ENCODE measurements at places on chromosomes 6 and 20.
A peak's percentile ranks its signal among the peaks of the same experiment; 100 is the strongest.

GRCh38 chr6:135145063-135145800 is 35.9 kb upstream of the MYB start:
- no peak for DNase-seq

GRCh38 chr20:18190338-18191233 is 52.9 kb downstream of the KAT14 start:
- DNase-seq, result no peak

DNA sequence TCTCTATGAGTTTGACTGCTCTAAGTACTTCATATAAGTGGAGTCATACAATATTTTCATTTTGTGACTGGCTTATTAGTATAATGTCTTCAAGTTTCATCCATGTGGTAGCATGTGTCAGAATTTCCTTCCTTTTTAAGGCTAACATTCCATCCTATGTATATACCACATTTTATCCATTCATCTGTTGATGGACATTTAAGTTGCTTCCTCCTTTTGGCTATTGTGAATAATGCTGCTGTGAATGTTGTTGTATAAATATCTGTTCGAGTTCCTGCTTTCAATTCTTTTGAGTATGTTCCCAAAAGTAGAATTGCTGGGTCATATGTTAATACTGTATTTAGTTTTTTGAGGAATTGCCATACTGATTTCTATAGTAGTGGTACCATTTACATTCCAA is 79.5 kb downstream of the PTPRA start:
- DNase-seq, result no peak

DNA sequence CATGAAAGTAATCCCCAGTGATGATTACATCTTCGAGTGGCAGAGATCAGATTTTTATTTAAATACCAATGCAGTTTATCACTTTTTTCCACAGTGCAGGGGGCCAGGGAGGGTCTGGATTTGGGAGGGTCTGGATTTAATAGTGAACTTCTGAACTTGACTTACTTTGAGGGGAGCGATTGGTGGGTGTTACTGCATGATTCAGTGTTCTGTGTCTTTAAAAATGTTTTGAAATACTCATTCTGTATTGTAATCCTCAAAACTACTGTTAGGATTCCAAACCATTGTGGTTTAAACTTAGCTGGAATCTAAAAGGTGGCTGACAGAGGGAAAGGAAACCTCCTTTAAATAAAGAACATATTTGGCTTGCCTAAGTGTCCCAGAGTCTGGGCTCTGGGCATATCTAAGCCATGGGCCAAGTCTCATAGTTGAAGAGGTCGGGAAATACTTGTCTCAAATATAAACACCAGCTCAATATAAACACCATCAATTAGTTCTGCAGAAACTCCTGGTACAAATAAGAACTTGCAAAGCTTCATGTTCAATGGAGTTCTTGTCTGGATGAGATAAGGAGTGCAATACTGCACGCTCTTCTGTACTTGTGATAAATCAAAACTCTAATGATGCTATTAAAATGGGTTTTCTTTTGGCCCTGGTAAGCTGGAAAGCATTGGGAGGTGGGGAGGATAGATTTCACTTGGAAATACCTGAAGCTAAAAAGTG is 14.4 kb downstream of the JARID2 start:
- DNase-seq, result no peak

DNA sequence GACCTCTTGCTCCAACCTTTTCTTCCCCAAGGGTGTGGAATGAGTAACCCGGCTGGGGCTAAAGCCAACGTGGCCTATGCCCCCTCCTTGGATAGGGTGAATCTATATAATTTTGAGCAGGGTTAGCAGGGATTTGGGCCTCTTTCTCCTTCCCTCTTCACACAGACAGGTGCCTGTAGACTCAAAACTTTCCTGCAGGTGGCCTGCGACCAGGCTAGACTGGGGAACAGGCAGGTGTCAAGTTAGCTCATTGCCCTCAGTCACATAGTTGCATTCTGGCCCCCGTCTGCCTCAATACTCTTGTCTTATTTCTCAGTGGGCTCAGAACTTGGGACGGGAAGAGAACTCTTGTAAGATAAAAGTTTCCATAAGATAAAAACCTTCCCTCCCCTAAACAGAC is 243.0 kb downstream of the ATXN1 start:
- no peak for DNase-seq

DNA sequence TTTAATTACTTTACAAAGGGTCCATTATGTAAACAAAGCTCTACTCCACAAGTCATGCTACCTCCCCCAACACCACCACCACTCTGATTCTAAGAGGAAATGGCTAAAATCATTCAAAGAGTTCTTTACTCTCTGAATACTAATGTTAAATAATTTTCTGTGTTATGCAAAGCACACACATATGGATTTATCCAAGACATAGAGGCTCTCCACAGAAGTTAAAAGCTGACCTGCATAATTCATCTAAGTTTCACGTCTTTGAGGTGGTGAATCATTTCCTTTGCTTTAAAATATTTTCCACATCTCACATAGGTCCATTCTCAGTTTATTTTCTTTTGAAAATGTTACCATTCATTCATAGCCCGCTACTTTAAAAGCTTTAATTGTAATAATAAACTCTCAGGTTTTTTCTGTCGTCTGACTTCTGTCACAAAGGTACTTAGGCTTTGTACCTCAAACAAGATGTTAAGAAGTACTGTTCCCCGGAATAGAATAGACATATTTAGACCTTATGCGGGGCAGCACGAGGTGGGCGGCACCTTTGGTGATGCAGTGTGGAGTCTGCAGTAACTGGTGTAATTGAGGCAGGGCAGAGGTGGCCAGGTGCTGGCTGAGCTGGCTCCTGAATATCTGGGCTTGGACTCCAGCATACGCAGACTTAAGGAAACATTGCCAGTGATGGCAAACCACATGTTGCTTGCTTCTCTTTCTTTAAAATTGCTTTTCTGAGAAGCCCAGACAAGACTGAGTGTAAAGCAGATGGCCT is 55.8 kb downstream of the KIF6 start:
- no peak for DNase-seq

GRCh38 chr20:19775353-19776253 is 17.5 kb downstream of the RIN2 start:
- DNase-seq, result no peak

GRCh38 chr6:46947497-46947896 is 25.8 kb upstream of the ADGRF5 start:
- DNase-seq, result no peak

DNA sequence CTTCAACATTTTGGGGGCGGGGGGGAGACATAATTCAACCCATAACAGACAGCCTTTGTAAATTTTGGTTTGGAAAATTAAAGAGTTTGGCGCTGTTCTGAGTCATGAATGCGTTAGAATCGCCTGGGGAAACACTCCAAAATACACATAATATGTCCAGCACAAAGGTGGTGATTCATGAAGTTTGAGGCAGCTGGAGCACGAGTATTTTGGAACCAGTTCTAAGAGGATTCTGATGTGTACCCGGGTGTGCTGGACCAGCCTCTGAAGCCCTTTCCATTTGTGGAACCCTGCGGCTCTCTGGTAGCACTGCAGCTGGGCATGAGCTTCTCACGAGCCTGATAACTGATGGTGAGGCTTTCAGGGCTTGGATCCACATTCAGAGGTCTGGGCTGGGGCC is 4.7 kb downstream of the GMPR start:
- no peak for DNase-seq

- no peak for DNase-seq
Observed at GRCh38 chr6:91042656-91043055, 455.8 kb upstream of the MAP3K7 start.

GRCh38 chr20:51104960-51105920 is 82.3 kb upstream of the KCNG1 start:
- DNase-seq, result no peak

DNA sequence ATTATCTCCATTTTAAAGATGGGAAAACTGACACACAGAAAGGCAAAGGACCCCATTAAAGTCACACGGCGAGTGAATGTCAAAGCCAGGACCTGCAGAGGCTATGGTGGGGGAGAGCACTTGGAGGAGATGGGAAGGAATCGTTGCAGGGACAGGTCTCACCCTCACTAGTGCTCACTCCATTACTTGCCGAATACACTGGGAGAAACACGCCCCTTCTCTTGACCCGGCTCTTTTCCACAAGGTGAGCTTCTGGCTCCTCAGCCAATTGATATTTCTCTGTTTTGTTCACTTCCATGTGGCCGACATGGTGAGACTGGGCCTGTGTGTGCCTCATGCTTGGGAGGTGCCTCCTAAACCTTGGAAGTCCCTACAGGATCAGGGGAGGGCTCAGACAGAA is 117.8 kb upstream of the KCNG1 start:
- DNase-seq, result no peak

GRCh38 chr6:112193117-112193516 is 61.2 kb downstream of the LAMA4 start:
- DNase-seq, result no peak

- DNase-seq, result no peak
Observed at GRCh38 chr6:117381749-117382148, 44.0 kb downstream of the ROS1 start.

- DNase-seq, result no peak
Observed at GRCh38 chr6:140980265-140980887, 1152.3 kb upstream of the GJE1 start.

GRCh38 chr20:4512891-4513550 is 208.7 kb upstream of the PRND start:
- no peak for DNase-seq

DNA sequence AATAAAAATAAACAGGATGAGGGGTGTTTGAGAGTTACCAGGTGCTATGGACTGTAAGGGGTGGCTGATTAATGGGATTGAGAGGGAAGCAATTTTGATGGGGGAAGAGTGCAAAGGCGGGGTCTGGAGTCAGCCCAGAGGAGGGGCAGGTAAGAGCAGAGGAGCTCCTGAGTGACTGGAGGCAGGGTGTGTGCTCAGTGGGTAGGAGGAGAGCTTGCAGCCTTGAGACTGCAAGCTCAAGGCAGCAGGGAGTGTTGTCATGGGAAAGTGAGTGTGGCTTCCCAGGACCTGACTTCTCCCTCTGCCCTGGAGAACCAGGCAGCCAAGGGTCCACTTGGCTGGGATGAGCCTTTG is 54.2 kb downstream of the RAB44 start:
- no peak for DNase-seq

GRCh38 chr20:51616060-51616459 is 73.5 kb upstream of the NFATC2 start:
- no peak for DNase-seq

DNA sequence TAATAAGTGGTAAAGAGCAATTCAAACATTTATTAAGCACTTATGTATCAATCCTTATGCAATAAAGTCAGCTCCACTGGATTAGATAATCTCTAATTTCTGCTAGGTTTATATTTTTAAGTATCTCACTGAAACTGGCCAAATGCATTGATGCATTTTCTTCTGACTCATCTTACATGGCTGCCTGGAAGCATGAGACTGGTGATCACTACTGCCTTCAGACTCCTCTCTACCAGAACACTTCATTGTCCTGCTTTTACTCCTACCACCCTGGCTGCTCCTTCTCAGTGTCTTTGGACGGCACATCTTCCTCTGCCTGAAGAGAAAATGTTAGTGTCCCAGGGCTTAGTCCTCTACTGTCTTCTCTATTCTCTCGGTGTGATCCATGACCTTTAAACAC is 7.4 kb downstream of the CEP85L start:
- no peak for DNase-seq

DNA sequence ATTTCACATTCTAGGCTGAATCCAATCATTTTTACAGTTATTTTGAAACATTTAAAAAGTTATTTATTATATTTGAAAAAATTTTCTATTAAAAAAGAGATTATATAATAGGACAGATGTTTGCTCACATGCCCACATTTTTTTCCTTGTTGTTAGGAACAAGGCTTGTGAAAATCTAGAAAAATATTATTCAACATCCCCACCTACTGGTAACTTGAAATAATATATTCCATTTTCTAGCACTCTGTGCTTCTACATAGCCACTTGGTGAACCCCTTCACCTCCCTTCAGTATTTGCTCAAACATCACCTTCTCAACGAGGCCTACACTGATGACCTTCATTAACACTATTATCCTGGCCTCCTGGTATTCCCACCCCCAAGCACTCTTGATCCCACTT is 18.3 kb upstream of the GPRC6A start:
- peak; percentile 16 for DNase-seq

- DNase-seq, result no peak
Observed at GRCh38 chr20:31484001-31484400, 8.9 kb downstream of the REM1 start.

GRCh38 chr20:41031243-41031619 is 2.6 kb downstream of the TOP1 start:
- no peak for DNase-seq

DNA sequence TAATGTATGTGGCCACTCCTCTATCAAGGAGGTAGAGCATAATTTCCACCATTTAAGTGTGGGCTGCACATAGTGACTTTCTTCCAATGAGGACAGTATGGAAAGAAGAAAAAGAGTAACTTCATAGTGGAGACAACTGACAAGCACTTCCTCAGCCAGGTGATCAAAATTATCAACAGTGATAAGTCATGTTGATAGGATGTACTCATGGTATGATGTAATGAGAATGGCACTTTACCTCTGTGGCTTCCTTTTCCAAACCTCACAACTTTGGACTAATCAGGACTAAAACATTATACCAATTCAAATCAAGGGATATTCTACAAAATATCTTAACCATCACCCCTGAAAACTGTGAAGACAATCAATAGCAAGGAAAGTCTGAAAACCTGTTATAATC is 302.3 kb upstream of the CITED2 start:
- no peak for DNase-seq

DNA sequence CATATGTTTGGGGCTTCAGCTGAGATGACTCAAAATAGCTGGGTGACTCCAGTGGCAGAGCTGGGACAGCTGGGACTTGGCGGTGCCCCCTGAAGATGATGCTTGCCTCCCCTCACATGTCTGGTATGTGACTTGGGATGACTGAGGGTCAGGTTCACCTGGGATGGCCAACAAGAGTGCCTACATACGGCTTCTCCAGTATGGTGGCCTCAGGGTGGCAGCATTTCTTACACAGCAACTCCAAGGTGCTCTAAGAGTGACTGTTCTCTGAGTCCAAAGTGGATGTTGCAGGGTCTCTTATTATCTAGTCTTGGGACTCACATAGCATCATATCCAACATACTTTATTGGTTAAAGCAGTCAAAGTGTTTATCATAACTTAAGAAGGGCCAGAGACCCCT is 87.8 kb upstream of the CENPW start:
- no peak for DNase-seq

- no peak for DNase-seq
Observed at GRCh38 chr6:134593442-134593841, 275.5 kb upstream of the SGK1 start.

- DNase-seq, result no peak
Observed at GRCh38 chr6:116761779-116762178, 3.7 kb downstream of the FAM162B start.
